RPMI8226 (cell line): ENCODE measurements at places on chromosomes 7 and 10.

GRCh38 chr10:118277871-118278270, 64.3 kb downstream of the FAM204A start:
- peak; percentile 6 for DNase-seq

DNA sequence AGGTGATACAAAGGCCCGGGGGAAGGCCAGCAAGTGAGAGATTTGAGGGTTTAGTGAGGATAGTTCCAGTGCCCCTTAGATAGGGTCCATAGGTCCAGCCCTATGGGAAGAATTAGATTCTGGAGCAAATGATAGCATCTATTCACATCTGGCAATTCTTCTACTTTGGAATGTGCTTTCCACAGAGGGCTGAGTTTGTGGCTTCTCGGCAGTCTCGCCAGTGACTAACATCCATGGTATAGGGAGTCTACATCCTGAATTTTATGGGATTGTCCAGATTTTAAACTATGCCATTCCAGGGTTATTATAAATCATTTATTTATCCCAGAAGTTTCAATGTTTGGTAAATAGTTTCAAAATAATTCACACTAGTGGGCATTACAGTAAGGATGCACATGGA, 207.3 kb upstream of the ADO start:
- no peak for DNase-seq

DNA sequence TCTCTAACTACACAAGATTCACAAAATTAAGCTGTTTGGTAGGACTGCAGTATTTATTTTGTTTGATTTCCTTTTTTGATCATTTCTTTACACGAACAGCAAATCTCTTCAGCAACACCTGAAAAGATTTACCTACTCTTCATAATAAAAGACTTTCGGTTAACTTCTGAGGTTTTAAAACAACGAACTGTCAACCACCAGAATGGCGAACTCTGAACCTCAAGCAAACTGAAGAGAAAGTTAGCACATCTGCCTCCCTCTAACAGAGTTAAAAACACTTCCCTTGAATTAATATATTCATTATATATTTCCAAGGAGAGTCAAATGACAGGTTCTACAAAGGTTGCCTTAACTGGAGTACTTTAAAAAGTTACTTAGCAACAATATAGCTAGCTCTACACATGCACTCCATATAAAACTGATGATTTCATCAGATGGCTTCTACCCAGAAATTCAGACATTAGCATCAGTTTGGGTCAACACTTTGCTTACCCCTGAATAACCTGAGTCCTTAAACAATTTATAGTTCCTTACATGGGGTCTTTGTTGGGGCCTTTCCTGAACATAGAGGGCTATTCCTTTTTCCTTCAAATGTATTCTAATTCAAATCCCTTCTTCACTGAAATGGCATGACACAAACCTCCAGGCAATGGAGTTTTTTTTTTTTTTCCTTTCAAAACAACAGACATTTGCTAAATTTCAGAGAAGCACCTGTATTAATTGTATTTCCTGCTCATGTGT, 118.3 kb downstream of the SEM1 start:
- DNase-seq = no peak

- DNase-seq = peak; percentile 81
Observed at GRCh38 chr7:101315336-101315735, 6.3 kb downstream of the IFT22 start.

- no peak for DNase-seq
Observed at GRCh38 chr10:111265341-111265740, 188.5 kb downstream of the ADRA2A start.

GRCh38 chr7:29561271-29561670, 2.4 kb upstream of the PRR15 start:
- no peak for DNase-seq

- DNase-seq = no peak
Observed at GRCh38 chr7:106270122-106270977, 14.4 kb downstream of the NAMPT start.
